ENCODE measurements at places on chromosomes 2 and 18.

- no peak for DNase-seq
Measured at GRCh38 chr2:178770518-178770917, 36.7 kb downstream of the TTN start.

DNA sequence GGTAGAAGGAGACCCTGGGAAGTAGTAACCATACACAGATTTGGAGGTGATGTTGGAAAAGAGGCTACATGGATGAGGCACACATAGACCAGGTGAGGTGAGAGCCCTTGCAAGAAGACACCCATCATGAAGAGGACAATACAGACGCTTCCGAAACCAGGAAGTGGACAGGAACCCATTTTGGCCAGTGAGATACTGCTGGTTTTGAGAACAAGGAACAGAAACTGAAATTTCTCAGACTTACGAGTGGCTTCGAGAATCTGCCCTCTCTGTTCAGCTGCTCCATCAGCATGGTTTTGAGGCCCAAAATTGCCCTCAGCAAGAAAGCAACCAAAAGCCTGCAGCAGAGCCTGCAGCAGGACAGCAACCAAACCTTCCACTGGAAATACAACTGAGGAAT is 479.1 kb upstream of the NRXN1 start:
- no peak for DNase-seq

DNA sequence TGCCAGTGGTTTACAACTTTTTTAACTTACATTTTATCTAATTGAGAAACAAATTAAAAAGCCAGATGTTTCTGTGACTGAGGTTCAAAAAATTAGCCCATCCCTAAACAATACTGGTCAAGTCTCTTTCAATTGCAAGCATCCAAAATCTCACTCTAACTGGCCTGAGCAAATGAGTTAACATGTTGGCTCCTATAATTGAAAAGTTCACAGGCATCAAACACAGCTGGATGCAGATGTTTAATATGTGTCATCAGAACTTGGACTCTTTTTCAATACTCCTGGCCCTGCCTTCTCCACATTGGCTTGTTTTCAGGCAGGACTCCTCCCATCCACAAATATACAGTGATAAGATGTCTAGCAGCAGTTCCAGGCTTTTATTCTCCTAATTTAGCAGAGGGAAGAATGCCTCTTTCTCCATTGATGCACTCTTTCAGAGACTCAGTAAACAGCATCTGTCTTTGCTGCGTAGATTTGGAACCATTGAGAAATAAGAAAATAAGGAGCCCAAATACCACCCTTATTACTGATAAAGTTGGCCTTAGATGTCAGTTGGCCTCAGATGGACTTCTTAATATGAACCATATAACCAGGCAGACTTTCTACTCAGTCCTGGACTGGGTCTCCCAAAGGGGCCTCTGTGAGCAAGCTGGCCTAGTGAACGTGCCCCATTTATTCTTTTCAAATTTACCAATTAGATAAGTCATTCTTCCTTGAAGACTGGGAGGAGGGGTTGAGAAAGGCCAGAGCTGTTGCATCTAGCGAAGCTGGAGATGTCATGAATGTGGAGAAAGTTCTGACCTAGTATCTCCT is 30.4 kb upstream of the FN1 start:
- no peak for DNase-seq

DNA sequence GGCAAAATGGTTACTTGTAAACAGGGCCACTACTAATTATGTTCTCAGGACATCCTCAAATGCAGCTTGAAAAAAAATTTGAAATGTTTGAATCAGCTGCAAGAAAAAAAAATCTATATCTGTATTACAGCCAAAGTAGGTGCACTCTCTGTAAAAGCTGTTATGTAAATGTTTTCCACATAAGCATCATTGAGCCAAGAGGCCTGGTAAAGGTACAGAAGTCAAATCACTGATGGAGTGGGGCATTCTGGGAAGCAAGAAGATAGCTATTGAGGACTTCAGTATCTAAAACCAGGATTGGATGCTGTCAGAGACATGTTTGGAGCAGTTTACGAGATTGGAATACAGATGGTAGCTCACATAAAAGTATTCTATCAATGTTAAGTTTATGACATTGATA is 80.3 kb downstream of the MAPRE2 start:
- no peak for DNase-seq

- DNase-seq = no peak
Measured at GRCh38 chr2:96874198-96874831, 4.4 kb upstream of the SEMA4C start.

- no peak for DNase-seq
Measured at GRCh38 chr2:4130651-4131050, 427.3 kb downstream of the DCDC2C start.

- peak; percentile 21 for DNase-seq
Measured at GRCh38 chr2:10283106-10284062, 19.3 kb upstream of the HPCAL1 start.

DNA sequence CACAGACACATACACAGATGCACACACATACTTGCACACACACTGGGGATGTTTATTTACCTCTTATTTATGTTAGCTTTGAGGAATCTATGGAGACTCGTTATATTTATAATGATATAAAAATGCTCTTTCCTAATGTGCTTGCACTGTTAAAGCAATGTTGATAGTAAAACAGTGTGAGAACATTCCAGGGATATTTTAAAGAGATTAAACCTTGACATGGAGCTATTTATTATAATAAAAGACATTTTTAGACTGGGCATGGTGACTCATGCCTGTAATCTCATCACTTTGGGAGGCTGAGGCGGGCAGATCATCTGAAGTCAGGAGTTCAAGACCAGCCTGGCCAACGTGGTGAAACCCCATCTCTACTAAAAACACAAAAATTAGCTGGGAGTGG is 557.3 kb upstream of the ZNF804A start:
- DNase-seq = no peak

DNA sequence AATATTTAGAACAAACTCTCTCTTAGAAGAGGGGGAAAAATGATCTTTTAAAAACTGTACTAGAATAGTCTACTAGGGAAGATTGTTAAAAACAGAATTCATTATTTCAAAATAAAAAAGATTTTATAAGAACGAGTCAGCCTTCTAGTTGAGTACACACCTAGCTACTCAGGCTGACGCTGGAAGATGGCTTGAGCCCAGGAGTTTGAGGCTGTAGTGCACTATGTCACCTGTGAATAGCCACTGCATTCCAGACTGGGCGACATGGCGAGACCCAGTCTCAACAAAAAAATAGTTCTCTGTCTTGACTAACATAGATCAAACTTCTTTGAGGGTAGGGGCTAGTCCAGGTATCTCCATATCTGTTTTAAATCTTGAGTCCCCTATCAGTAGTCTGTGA is 33.9 kb downstream of the ERLEC1 start:
- no peak for DNase-seq

GRCh38 chr2:16661936-16662839 is 3.4 kb downstream of the CYRIA start:
- no peak for DNase-seq

DNA sequence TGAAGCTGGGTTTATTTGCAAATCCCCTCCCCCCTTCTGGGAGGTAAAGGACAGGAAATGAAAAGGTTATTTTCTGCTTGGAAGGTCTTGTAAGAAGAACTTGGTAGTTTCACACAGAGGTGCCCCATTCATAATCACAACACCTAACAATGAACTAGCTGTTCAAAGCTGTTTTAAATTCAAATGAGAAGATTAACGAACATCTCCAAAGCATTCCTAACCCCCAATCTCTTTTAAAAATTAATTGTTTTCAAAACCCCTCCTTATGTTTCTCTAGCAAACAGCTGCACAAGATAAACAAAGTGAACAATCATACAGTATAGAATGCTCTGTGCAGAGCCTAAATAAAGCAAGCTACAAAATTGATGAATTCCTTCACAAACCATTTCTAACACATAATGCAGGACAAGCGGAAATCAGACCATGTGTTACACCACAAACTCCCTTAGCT is 271.4 kb downstream of the SATB2 start:
- no peak for DNase-seq

DNA sequence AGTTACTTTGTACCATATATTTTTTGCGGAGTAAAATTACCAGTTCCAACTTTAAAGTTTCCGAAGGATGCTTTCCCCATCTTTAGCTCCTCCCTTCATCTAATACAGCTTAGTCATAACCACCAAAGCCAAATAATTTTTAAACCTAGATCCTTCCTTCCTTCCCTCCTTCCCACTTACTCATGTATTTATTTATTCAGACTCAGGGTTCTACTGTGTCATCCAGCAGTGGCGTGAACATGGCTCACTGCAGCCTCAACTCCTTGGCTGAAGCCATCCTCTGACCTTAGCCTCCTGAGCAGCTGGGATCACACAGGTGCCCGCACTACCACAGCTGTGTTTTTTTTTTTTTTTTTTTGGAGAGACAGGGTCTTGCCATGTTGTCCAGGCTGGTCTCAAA is 4.4 kb downstream of the LPIN2 start:
- DNase-seq = no peak

DNA sequence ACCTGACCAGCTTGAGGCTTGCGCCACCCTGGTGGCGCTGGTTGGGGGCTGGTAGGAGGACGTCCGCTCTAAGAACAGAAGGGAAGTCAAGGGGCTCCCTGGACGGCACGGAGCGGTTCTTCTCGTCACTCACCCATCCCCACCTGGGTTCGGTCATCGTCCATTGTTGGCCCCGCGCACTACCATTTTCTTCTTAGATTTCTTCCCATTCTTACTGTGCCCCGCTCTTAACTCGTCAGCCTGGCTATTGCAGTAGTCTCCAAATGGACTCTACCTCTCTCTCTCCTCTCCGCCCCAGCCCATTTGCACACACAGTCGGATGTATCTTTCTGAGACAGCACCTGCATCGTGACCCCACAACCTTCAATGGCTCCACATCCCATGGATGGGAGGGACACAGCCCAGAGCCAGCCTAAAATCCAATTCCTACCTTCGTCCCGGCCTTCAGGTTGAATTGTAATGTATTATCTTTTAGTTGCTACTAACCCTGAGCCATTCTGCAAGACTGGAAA is 814 bp upstream of the RAB1A start:
- DNase-seq = peak; percentile 17

GRCh38 chr18:23870676-23871380 is 143.7 kb upstream of the TTC39C start:
- DNase-seq = no peak

GRCh38 chr18:33432857-33433256 is 7.7 kb downstream of the CCDC178 start:
- no peak for DNase-seq

DNA sequence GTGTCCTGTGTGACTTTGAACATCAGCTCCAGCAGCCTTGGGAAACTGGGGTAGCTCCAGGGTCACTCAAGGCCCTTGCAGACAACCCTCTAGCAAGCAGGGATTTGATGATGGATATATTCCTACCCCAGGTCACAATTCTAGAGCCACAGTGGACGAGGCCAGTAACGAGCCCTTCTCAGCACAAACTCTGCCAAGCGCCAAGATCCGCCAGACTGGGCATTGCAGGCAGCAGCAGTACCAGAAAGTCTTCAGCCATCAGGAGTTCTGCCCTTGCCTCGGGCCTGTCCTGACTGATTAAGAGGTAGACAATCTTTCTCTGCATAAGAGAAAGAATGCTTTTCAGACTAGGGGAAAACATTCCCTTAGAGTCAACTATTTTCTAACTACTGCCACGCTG is 259.1 kb downstream of the FBXO15 start:
- no peak for DNase-seq

GRCh38 chr2:127829845-127830246 is 18.9 kb upstream of the WDR33 start:
- DNase-seq = no peak

Measured in AG04449 (cell line).